ENCODE measurements at places on chromosomes 5 and 9.

- DNase-seq = peak; percentile 87
Measured at GRCh38 chr5:42756606-42757601, at the start of gene CCDC152. Gene CCDC152 (plus strand): TSS chr5:42756818. CDS start chr5:42759122, 2,304 bp downstream.

- no peak for DNase-seq
Measured at GRCh38 chr9:93822229-93822628, 132.9 kb downstream of the BARX1 start.

GRCh38 chr9:93035821-93036351 lies 22.6 kb upstream of the SUSD3 start:
- no peak for DNase-seq

DNA sequence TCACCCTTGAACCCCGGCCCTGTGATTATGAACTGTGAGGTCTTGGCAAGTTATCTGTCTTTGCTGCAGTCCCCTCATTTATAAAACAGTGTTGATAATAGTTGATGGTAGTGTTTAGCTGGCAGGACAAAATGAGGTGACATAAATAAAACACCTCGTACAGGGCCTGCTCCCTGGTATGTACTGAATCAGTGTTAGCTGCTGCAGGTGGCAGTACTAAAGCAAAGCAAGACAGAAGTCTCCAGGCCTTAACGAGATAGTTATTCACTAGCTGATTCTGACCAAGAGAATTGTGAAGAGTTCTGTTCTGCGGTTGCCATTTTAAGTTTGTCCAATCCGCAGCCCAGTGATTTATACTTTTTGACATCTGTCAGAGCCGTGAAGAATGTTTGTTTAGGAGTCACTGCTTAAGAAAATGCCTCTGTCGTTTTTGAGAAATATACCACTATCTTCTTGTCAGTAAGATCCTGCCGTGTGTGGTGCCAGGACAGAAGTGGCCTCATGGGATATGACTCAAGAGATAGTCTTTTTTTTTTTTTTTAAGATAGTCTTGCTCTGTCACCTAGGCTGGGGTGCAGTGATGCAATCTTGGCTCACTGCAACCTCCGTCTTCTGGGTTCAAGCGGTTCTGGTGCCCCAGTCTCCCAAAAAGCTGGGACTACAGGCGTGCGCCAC lies 75.9 kb downstream of the KDM4C start:
- DNase-seq = peak; percentile 41

GRCh38 chr9:135090547-135090946 lies 3.1 kb downstream of the OLFM1 start:
- DNase-seq = no peak

Data from NCI-H2227 treated with DMSO at 0.1 percent for 48 hours (cell line).